ENCODE measurements at places on chromosomes 11 and 22.

- DNase-seq: no peak
Measured at GRCh38 chr22:42702675-42703074, 18.0 kb downstream of the A4GALT start.

GRCh38 chr22:20080445-20080775, 369 bp downstream of the DGCR8 start:
- peak; percentile 87 for DNase-seq

- no peak for DNase-seq
Measured at GRCh38 chr11:44221456-44221855, 88.5 kb downstream of the ALX4 start.

DNA sequence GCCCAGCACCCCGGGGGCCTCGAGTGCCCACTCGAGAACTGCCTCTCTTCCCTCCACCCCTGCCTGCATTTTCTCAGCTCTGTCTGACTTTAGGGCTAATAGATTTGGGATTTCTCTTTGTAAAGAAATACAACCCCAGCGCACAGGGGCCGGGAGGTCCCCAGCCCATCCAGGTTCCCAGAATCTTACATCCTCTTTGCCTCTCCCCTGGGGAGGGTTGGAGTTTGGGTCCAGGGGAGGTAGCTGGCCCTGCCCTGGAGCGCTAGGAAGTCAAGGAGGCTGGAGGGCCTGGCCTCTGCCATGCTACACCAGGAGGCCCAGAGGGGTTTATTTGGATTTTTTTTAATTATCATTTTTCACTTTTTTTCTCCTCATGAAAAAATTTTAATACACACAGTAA, 65.7 kb upstream of the LMO1 start:
- no peak for DNase-seq

- DNase-seq: no peak
Measured at GRCh38 chr11:117579161-117579560, 217.9 kb downstream of the DSCAML1 start.

Measured in GM10248 (cell line).